Fibroblast of skin of right quadriceps (primary cell): ENCODE measurements at places on chromosomes 1 and 21.

DNA sequence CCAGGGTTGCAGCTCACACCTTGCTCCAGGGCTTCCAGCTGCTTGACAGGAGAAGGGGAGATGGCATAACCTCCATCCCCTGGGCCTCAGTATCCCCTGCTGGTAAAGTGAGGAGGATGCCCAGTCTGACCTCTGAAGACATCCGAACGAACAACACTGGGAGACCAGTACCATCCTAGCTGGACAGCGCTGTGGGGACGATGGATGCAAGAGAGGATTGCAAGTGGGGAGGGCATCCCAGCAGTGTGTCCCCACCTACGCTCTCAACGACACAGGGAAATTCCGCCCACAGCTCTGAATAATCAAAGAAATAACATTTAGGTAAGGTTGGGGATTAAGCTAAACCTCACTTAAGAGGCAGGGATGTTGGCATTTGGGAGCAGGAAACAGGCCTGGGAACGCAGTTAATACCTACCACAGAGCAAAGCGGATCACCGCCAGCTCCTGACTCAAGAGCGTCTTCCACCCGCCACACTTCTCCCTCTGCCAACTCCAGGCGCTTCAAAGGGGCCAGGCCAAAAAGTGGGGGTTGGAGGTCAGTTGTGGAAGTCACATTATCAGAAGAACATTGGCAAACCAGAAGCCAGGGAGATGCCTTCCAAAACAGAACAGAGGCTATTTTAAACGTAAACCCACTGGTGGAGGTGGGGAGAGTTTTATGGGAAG, 47.6 kb downstream of the SSBP3 start:
- no peak for DNase-seq

- DNase-seq = no peak
These were observed 4.6 kb downstream of the LRRC3 start for GRCh38 chr21:44459712-44460440.

GRCh38 chr1:238061967-238062613, 171.4 kb upstream of the ZP4 start:
- peak; percentile 69 for DNase-seq

DNA sequence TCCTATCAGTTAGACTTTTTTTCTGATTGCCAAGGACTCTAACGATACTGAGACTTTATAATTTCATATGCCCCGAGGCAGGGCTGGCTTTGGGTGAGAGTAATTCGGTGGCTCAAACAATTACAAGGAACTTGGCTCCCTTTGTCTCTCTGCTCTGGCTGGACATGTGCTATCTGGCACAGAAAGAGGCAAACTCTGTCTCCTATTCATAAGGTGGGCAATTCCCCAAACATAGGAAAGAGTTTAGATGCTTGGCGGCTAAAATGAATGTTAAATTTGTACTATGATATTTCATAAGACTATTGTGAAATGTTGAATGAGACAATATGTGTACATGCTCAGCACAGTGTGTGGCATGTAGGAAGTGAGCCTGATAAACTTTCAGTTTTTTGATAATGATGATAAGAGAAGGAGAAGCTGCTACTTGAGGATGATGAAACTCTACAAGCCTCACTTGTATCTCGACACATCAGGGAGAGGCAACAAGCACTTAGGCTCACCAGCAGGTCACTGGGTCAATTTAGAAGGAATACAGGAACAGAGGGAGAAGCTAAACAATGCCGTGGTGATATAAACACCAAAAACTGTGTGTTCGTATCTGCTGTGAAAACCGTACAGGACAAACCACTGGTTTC, 12.6 kb upstream of the NTPCR start:
- DNase-seq = no peak

GRCh38 chr1:87989346-87989745, 660.7 kb downstream of the LMO4 start:
- DNase-seq = no peak

GRCh38 chr1:192489748-192490147, 85.8 kb upstream of the RGS1 start:
- peak; percentile 94 for DNase-seq

DNA sequence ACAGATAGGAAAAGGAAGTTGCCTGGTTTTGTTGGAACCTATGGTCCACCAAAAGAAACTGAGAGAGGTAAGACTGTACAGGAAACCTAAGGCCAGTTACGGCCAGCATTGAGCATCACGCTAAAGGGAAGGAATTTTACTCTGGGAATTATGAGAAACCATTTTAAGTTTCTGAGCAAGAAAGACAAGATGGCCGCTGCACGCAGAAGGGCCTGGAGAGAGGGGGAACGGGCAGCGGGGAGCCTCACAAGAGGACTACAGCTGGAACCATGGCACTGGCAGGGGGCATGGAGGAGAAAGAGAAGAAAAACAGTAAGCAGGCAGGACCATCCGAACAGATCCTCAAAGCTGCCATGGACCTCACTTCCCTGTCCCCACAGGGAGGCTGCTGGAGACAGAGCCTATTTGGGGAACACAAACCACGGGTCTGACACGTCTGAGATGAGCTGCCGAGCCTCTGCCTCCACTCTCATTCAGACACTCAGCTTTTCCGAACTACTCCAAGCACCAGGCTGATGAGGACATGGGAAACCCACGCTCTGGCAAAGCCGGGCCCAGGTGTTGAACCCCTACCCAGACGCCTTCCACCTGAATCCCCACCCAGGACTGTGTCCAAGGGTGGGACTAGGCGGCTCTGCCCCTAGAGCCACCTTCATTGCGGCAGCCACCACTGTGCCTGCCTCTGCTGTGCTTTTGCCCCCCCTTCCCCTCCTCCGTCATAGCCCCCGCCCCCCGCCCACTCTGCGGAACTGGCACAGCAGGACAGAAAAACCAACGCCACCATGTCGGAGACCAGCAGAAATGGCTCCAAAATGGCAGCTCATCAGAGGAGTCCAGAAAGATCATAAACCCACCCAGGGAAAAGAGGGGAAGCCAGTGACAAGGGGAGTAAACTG, 69.0 kb downstream of the CD46 start:
- DNase-seq = no peak

DNA sequence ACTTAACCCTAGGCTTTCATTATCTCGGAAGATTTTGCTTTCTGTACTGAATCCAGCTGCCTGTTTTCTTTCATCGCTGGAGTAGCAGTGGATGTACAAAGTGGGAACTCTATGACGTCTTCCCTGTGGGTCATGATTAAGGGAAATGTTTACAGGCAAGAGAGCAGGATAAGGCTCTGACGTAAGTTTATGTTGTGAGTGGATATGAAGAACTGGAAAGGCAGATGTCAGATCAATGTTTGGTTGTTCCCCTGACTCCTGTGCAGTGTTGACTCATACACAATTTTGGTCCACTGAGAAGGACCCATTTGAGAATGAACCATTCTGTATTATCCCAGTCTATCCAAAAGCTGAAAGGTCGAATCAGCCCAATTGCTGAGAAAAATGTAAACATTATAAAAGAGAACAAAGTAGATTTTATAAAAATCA, 292.4 kb downstream of the GRIK1 start:
- no peak for DNase-seq

DNA sequence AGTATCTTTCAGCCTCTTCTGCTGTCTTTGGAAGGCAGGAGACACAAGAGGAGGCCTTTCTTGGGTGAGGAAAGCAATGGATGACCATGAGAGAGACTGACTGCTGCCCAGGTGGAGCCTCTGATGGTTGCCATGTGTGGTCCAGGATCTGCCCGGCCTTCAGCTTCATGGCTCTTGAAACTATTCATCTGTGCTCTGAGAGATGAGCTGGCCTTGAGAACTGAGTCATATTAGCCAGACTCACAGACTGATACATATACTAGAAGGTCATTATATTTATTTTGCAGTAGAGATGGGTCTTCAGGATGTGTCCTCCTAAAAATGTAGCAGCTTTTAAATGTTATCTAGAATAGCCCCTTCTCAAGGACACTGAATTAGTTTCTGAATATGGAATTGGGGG, 33.7 kb downstream of the PTGFRN start:
- no peak for DNase-seq

DNA sequence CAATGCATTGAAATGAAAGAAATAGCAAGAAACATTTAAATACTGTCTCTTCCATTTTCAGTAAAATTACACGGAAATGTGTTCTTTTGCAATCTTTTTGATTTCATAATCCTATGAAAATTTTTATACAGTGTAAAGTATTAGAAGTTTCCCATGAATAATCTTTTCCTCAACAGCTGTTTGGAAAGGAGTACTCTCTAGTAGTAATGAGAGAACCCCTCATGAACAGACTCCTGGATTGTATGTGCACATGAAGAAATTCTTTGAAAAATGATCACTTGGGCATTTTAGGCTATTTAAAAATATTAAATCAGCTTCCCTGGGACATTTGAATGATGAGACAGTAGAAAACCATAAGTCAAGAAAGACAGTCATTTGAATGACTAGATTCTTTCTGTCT, 64.4 kb downstream of the LHX9 start:
- DNase-seq = peak; percentile 40

DNA sequence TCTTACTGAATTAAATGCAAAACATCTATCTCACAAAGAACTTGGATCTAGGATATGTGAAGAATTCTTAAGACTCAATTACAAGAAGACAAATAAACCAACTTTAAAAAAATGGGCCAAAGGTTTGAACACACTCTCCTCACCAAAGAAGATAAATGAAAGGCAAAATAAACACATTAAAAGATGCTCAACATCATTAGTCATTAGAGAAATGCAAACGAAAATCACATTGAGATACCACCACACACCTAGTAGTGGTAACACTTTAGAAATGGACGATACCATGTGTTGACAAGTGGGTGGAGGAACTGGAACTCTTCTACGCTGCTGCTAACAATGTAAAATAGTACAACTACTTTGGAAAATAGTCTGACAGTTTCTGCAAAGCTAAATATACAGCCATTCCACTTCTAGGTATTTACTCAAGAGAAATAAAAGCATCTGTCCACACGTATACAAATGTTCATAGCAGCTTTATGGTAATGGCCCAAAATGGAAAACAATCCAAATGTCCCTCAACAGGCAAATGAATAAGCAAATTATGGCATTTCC, 194.3 kb downstream of the RHOU start:
- DNase-seq = no peak

DNA sequence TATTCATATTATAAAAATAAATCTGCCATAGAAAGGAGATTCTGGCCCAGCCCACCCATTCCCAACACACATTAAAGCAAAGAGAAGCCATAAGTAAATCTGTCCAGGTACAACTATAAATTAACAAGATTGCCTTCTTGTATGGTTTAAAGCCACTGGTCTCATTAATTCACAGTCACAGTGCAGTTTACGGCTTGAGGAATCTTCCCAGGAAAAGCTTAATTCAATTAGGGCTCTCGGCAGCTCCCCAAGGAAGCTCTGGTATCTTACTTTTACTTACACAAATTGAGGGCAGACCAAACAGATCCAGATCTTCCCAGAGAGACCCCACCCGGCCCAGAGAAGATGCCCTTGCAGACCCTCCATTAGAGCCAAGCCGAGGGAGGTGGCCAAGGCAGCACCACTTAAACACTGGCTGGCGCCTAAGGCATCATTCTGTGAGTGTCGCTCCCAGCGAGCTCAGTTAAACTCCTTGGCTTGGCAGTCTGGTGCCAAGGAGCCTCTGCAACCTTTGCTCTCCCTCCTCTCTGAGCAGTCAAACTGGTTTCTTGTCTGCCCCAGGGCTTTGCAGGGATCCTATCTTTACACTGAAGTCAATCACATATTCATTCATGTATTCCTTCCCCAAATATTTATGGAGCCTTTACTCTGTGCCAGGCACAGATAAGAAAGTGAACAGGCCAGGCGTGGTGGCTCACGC, 10.7 kb downstream of the SLC9A1 start:
- DNase-seq = no peak

GRCh38 chr21:17978895-17979294, 159.7 kb upstream of the C21orf91 start:
- no peak for DNase-seq

DNA sequence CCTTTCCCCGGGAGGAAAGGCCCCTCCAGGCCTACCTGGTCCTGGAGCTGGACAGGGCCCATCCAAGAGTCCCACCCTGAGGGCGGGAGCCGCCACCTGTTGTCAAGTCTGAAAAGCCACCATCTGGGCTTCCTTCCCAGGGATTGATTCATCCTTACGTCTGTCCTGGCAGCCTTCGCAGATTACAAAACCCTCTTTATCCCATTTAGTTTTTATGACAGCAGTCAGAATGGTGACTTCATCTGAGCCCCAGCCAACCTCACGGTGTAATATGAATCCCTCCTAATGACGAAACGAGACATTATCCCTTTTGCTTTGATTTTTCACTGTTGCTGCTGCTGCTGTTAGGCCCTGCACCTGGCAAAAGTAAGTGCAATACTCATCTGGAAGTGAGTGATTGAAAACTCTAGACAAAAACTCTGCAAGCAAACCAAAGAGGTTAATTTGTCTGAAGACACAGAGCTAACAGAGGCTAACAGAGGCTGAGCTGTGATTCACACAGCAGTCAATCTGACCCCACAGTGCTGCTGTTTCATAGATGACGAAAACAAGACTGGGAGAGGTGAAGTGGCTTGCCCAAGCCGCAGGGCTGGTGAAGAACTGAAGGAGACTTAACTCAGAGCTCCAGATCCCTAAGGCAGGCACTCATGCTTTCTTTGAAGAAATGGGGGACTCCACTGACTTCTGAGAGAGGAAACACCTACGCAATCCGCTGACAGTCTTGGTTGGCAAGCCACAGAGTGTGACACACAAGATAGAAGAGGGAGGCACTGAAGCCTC, 30.0 kb upstream of the S100A7 start:
- DNase-seq = peak; percentile 89

DNA sequence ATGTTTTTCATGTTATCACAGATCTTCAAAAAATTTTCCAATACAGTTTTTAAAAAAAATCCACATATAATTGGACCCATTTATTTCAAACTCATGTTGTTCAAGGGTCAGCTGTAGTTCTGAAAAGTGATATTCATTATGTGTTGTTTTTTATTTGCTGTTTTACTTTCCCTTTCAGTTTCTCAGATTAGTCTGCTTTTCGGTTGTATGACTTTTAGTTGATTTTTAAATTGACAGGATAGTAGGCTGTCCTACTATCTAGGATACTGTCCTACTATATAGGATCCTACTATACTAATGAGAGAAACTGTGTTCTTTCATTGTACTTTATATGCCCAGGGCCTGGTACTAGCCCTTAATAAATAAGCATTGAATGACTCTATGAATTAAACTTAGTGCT, 33.6 kb upstream of the GPR52 start:
- DNase-seq = no peak
